Kidney glomerular epithelial cell (primary cell): ENCODE measurements at places on chromosomes 1 and 21.

- DNase-seq, result no peak
Measured at GRCh38 chr1:236716160-236716559, 29.9 kb downstream of the ACTN2 start.

- no peak for DNase-seq
Measured at GRCh38 chr1:157201767-157202166, 63.6 kb upstream of the ETV3 start.

GRCh38 chr1:22247527-22248245 is 104.8 kb upstream of the WNT4 start:
- DNase-seq, result no peak

GRCh38 chr1:216812966-216813365 is 89.7 kb upstream of the ESRRG start:
- DNase-seq, result peak; percentile 19

- peak; percentile 69 for DNase-seq
Measured at GRCh38 chr1:15417059-15417934, 7.6 kb downstream of the EFHD2 start.

DNA sequence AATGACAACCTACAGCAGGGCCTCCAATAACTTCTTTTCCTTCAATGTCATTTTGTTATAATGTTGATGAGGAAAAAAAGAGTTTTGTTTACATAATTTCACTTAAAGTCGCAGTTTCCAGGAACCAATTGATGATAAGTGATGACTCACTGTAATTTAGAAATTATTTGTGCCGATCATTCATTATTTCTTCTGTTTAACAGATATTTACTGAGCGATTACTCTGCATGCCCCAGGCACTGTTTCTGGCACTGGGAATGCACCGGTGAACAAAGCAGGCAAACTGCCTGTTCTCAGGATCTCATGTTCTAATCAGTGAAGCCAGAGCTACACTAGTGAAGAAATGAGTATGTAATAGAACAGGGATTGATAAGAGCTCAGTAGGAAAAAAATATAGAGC is 403.4 kb downstream of the NTNG1 start:
- no peak for DNase-seq
